SHP77 (cell line): ENCODE measurements at places on chromosomes 4 and X.

GRCh38 chr4:97072666-97073065, 1070.6 kb downstream of the STPG2 start:
- DNase-seq, result no peak

- no peak for DNase-seq
Measured at GRCh38 chr4:188971125-188971524, 831.9 kb downstream of the TRIML1 start.

DNA sequence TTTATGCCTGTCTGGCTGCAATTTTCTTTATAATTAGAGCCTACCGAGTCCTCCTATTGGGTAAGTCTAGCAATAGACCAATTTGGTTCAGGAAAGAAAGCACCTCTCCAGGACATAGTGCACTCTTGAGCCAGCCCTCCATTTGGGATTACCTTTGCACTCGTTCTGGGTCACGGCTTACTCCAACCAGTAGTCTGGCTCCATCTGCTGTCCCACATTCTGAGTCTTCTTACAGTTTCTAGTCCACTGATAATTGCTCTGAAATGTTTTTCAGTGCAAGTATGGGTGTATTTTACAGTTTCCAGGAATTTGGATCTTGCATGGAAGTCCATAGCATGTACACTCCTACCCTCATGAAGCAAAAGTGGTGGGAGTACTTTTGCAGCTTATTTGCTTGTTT, 34.8 kb upstream of the USP51 start:
- no peak for DNase-seq

DNA sequence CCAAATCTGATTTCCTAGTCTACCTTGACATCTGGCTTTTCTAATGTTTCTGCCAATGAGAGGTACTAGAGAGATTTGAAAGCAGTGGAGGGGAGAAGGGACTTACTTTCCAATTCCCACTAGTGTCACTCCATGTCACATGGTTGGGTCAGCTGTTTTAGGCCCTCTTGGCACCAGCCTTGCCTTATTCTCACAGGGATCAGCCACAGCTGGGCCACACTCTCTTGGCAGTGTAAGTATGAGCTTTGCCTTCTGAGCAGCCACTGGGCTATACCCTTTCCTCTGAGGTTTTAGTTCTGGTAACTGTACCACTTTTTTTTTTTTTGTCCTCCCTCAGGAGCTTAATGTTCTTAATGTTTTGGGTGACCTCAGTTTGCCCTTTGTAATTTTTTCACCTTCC, 10.2 kb upstream of the ADH1C start:
- DNase-seq, result no peak

DNA sequence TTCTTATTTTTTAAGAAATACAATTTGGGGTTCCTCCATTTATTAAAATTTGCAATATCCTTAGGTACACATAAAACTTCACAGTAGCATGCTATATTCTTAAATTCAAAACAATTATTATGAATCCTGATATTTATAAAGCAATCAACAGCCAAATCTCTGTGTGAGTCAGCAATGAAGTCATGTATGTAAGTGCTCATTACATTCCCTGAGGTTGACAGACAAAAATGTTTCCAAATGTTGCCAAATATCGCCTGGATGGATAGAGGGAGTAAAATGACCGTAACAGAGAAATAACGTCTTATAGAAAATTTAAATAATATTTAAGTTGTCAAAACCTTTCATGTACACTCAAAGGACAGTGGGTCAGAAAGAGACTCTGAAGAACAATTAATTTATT, 220.0 kb downstream of the PCDH18 start:
- DNase-seq, result no peak

DNA sequence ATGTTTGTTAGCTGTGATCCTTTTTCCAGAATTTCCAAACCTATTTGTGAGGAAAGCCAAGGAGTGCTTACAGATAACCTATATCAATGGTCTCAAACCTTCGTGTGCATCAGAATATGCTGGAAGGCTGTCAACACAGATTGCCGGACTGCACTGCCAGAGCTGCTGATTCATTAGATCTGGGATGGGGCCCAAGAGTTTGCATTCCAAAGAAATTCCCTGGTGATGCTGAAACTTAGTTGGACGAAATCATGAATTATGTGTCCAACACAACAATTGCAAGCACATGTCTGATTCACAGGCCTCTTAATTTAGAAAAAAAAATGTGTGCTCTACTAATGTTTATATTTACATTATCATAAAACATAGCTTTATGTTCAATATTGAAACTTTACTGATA, 544.0 kb upstream of the AMOT start:
- no peak for DNase-seq

- DNase-seq, result no peak
Measured at GRCh38 chrX:153568451-153569011, 30.4 kb downstream of the CCNQ start.

- no peak for DNase-seq
Measured at GRCh38 chr4:168019019-168019651, 73.2 kb upstream of the ANXA10 start.

DNA sequence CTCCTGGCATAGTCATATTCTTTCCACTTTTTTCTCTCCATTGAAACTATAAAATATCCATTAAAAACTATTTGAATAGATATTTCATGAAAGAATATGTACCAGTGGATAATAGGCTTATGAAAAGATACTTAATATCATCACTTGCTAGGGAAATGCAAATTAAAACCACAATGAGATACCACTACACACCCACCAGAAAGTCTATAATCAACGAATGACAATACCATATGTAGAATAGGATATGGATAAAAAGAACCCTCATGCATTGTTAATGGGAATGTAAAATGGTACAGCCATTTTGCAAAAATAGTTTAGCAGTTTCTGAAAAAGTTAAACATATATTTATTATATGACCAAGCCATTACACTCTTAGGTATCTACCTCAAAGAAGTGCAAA, 218.7 kb upstream of the GPC4 start:
- DNase-seq, result no peak

DNA sequence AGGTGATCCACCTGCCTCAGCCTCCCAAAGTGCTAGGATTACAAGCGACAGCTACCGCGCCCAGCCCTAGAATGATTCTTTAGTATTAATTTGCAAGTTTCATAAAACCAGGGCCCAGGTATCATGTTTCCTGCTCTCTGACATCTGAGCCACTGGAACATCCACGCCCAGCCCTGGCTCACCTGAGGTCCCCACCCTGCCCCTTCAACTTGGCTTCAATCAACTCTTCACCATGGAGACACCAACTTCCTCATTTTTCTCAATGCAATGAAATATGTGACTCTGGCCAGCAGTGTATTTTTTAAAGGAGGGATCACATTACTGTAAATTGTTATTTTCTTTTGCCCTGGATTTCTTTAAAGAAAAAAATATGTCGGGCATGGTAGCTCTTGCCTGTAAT, 3.9 kb downstream of the PRSS12 start:
- DNase-seq, result no peak

DNA sequence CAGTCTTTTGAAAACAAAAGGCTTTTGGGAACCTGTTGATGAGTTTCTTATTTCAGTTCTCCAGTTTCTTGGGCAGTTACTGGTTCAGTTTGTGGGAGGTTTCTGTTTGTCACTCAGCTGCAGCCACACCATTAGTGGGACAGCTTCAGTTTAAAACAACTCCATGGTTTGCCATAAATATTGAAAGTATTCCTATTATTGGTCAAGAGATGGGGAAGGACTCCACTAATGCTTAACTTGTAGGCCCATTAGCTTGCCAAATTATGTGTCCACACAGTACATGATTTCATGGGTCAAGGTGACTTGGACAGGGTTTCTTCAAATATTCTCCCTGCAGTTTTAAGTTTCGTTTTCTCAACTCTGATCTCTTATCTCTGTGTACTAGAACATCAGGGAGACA, 15.5 kb upstream of the ASIC5 start:
- no peak for DNase-seq

DNA sequence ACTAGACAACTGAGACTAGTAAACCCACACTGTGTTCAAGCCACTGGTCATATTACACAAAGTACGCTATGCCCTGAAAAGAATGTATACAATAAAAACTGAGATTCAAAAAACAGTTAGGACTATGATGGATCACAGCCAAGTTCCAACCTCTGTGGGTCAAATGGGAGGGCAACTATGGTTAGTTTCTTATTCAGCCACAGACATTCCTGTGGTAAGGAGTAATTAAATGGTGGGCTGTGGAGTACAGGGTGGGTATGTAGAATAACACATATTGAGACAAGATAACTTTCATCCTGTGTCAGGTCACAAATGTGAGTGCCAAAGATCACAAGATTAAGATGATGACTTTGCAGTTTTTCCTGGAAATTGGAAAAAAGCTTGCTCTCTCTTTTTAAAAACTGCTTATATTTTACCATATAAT, 167.2 kb downstream of the NPNT start:
- no peak for DNase-seq

DNA sequence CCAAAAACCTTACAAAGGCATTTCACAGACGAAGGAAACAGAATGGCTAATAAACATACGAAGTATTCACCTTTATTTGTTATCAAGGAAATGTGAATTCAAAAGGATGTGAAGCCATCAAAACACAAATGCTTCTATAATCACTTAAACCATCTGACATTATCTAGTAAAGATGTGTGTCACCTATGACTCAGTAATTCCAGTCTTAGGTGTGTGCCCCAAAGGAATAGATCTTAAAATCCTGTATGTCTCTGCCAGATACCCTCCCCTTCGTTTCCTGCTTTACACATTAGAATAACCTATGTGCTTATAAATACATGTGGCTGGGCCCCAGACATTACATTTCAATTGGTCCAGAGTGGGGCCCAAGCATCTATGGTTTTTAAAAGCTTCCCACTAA, 41.8 kb upstream of the CEP135 start:
- no peak for DNase-seq

- DNase-seq, result no peak
Measured at GRCh38 chr4:146211440-146211839, 2.9 kb upstream of the REELD1 start.

- DNase-seq, result peak; percentile 6
Measured at GRCh38 chr4:179843370-179843769, 2399.8 kb upstream of the TENM3 start.

DNA sequence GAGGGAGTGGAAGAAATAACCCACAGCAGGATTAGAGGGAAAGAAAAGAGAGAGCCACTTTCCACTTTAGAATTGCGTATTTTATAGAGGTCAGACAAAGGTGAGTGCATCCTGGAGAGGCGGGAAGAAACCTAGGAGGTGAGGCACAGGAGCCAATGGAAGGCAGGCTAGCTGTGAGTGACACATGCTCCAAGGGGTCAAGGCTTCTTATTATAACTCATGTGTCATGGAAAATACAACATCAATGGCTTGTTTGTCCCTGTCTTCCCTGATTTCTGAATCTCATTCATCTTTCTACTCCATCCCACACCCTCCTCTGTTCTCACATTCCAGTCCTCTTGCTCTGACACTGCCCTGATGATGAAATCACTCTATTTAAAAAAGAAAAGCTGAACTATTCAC, 14.4 kb downstream of the ANXA3 start:
- no peak for DNase-seq

GRCh38 chr4:137193564-137193963, 338.7 kb downstream of the PCDH18 start:
- DNase-seq, result no peak

DNA sequence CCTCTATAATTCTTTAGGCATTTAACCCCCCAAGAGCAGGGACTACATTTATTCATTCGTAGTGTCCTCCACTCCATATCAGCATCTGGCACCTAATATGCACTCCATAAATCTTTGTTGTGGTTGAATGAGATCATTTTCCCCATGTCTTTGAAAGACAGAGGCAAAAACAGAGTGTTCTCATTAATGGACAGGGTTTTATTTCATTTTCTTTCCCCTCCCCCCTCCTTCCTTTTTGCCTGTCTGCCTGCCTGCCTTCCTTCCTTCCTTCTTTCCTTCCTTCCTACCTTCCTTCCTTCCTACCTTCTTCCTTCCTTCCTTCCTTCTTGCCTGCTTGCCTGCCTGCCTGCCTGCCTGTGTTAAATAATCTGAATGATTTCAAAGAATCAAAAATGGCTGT, 83.2 kb downstream of the SHROOM3 start:
- DNase-seq, result no peak

- DNase-seq, result no peak
Measured at GRCh38 chrX:113747274-113747973, 836.5 kb upstream of the HTR2C start.
